ENCODE measurements at places on chromosomes 2 and 18.
A peak's percentile ranks its signal among the peaks of the same experiment; 100 is the strongest.

GRCh38 chr2:121489911-121490583, 40.6 kb upstream of the RNU4ATAC start:
- DNase-seq: no peak

DNA sequence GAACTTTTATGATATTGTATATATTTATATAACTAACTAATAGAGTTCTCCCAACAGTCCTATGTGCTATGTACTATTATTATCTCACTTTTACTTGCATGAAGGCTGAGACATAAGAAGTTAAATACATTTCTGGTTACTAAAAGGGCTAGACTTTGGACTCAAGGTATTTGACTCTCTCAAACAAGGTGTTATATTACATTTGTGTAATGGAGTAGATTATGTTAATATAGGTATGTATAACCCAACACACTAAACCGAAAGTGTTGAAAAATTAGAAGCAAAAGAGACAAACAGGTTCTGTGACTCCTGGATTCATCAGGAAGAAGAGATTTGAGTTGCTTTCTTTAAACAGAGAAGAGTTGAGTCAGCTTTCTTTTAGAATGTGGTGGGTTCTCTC, 733.6 kb upstream of the ZEB2 start:
- DNase-seq: no peak

DNA sequence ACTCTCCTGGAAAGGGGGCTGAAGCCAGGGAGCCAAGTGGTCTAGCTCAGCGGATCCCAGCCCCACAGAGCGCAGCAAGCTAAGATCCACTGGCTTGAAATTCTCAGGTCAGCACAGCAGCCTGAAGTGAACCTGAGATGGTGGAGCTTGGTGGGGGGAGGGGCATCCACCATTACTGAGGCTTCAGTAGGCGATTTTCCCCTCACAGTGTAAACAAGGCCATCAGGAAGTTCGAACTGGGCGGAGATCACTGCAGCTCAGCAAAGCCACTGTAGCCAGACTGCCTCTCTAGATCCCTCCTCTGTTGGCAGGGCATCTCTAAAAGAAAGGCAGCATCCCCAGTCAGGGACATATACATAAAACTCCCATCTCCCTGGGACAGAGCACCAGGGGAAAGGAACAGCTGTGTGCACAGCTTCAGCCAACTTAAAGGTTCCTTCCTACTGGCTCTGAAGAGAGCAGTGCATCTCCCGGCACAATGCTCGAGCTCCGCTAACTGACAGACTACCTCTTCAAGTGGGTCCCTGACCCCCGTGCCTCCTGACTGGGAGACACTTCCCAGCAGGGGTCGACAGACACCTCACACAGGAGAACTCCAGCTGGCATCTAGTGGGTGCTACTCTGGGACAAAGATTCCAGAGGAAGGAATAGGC, 282.3 kb upstream of the EPC2 start:
- no peak for DNase-seq

DNA sequence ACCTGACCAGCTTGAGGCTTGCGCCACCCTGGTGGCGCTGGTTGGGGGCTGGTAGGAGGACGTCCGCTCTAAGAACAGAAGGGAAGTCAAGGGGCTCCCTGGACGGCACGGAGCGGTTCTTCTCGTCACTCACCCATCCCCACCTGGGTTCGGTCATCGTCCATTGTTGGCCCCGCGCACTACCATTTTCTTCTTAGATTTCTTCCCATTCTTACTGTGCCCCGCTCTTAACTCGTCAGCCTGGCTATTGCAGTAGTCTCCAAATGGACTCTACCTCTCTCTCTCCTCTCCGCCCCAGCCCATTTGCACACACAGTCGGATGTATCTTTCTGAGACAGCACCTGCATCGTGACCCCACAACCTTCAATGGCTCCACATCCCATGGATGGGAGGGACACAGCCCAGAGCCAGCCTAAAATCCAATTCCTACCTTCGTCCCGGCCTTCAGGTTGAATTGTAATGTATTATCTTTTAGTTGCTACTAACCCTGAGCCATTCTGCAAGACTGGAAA, 814 bp upstream of the RAB1A start:
- DNase-seq: no peak

DNA sequence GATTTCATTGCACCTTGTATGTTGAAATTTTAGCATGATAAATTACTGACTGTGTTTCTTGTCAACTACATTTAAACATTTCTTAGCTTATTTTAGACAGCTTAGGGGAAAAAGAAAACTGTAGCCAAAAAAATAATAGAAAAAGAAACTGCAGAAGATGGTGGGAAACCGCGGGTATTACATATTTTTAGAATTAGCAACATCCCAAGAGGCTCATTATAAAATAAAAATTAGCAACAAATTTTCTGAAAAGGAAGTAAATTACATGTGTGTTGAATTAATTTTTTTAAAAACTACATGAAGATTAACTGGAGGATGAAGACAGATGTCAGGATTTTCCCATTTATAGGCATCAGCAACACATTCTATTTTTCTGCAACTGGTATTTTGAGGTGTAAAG, 4.3 kb downstream of the PELI1 start:
- DNase-seq: no peak

DNA sequence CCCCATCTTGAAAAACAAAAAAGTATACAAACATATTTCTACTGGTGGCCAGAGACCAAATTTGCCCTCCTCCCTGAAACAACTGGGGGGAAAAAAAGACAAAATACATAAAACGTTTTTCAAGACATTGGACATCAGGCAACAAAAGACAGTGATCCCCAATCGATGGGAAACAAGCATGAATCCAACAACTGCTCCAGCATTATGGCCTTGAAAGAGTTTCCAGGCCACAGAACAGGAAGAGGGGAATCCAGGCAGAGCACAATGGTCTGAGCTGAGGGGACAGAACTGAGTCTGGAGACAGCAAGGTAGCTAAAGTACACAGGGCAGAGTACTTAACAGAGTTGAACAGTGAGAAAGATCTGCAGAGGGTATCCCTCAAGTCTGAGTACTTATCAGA, 4.4 kb downstream of the CCDC88A start:
- DNase-seq: no peak

DNA sequence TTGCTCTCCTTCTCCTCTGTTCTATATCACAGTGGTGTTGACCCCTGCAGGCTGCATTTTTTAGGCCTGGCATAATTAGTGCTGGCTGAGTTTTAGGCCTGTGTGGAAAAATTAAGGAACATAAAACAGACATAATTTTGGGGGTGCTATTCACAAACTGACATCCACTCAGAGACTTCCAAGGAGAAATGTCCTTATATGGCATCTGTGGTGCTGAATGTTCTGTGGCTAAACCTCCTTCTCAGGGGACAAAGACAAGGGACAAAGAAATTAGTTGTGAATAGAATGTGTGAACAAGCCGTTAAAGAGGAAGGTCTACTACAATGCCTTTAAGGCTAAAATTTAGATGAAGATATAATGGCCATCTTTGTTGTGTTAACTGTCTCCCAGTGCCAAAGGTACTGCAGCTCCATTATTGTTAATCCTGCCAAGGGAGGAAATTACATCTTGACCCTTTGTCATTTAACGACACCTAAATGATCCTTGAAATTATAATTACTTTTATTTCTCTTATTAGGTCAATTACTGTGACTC, 870.0 kb upstream of the CHAC2 start:
- DNase-seq: no peak

DNA sequence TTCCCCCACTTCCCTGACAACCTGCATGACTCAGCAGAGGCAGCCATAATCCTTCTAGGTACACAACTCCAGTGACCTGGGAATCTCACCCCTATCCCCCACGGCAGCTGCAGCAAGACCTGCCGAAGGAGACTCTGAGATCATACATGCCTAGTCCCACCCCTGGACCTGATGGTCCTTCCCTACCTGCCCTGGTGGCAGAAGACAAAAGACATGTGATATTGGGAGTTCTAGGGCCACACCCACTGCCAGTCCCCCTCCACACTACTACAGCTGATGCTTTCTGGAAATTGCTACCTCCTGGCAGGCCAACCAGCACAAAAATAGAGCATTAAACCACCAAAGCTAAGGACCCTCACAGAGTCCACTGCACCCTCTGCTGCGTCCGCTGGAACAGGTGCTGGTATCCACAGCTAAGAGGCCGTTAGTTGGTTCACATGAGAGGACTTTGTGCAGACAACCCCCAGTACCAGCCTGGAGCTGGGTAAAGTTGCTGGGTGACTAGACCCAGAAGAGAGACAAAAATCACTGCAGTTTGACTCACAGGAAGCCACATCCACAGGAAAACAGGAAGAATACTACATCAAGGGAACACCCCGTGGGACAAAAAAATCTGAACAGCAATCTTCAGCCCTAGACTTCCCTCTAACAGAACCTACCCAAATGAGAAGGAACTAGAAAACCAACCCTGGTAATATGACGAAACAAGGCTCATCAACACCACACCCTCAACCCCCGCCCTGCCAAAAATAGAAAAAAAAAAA, 12.5 kb downstream of the MARCO start:
- DNase-seq: no peak

- no peak for DNase-seq
Observed at GRCh38 chr2:82998781-82999180, 1460.3 kb downstream of the SUCLG1 start.

- no peak for DNase-seq
Observed at GRCh38 chr2:67038195-67038594, 358.9 kb upstream of the ETAA1 start.

GRCh38 chr18:38367473-38367872, 801.9 kb upstream of the CELF4 start:
- no peak for DNase-seq

GRCh38 chr2:239214725-239215124, 186.1 kb downstream of the HDAC4 start:
- DNase-seq: no peak

DNA sequence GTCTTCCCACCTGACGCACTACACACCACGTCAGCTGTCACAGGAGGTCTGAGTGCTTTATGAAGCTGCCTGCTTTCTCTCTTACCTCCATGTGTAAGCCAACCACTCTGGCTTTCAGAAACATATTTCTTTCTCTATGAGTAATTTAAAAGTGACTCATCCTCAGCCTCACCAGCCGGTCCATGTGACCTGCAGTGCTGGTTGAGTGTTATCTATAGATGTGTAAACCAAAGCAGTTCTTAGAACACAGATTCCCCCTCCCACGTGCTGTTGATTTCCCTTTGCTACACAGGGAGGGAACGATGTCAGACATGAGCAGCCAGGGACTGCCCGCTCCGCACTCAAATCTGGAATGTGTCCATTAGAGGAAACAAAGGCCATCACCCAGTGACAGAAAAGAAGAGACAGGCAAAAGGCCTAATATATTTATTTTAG, 157.8 kb downstream of the BCL2 start:
- DNase-seq: peak; percentile 92

GRCh38 chr18:2998644-2999043, 14.3 kb downstream of the LPIN2 start:
- no peak for DNase-seq

DNA sequence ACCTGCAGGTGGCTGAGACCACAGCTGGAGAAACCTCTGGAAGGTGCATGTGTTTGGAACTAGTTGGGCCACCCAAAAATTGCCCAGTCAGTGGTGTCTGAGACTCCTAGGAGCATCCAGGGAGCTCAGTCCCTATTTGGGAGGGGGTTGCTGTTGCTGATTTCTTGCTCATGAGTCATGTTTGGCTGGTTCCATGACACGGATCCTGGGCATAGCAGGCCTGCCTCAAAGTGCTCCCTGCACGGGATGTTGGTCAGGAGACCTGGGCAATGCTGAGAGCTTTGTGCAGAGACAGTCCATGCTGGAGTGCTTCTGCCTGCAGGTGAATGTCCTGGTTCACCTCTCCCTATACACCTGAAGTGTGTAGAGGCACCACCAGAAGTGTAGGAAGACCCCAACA, 194.2 kb downstream of the GLI2 start:
- DNase-seq: no peak

- DNase-seq: no peak
Observed at GRCh38 chr2:191463790-191464189, 214.1 kb upstream of the NABP1 start.

- DNase-seq: no peak
Observed at GRCh38 chr18:52582516-52582915, 242.5 kb downstream of the DCC start.

DNA sequence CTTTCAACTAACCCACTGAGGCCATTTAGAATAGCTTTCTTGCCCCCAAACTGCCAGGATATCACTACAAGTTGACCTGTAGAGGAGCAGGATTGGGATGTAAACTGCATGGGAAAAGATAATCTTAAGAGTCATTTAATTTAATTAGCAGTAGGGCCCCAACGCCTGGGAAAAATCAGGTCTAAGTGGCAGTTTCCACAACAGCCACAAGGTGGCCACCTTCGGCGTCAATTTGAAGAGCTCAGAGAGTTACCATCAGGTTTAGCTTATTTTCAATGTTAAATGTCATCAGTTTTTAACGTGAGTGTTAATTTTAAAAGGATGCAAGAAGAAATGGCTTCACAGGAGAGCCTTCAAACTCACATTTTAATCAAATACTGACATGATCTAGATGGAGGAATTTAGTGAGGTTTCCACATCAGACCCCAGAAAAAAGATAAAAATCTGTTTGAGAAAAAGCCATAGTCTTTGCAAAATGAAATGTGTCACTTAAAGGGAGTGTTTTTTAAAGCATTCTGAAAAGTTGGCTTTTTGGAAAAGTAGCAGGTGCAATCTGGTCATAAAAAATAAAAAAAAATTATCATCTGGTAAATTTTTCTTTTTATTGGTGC, 77.3 kb upstream of the UPP2 start:
- DNase-seq: peak; percentile 37

GRCh38 chr2:9074930-9075329, 71.4 kb upstream of the MBOAT2 start:
- DNase-seq: no peak

- DNase-seq: no peak
Observed at GRCh38 chr2:26910176-26910575, 60.3 kb upstream of the MAPRE3 start.

- no peak for DNase-seq
Observed at GRCh38 chr2:138255670-138256069, 245.9 kb upstream of the SPOPL start.

- DNase-seq: no peak
Observed at GRCh38 chr18:31162419-31162793, 250 bp downstream of the DSC1 start.

- DNase-seq: no peak
Observed at GRCh38 chr2:25377822-25378421, 36.2 kb upstream of the DNMT3A start.

DNA sequence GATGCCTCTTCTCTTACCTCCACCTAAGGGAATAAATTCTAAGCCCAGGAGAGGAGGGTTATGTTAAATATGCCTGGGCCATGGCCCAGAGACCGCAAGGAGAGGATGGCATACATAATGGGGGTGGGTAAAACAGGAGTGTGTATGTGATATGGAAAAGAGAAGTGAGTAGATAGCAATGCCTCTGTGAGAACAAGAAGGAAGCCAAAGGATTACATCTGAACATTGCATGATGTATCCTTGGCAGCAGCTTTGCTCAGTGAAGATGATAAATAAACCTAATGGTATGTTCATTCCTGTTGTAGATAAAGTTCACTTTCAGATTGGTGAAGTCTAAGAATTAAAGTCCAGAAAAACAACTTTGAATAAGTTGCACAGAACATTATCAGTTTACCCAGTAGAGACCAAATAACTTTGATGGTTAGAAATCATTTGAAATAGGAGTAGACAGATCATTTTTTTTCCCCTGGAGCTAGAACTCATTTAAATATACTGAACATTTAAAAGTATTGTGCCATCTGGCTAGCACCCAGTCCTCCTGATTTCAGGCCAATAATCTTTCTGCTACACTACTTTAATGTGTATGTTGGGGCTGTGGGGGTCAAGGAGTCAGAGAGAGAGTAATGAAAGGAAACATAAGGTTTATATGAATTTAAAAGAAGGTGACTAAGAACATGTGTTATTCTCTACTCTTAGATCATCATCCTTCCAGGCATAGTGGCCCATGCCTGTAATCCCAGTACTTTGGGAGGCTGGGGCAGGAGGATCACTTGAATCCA, 231.7 kb downstream of the PARD3B start:
- no peak for DNase-seq
